ENCODE measurements at places on chromosomes 7 and 10.
A peak's percentile ranks its signal among the peaks of the same experiment; 100 is the strongest.

DNA sequence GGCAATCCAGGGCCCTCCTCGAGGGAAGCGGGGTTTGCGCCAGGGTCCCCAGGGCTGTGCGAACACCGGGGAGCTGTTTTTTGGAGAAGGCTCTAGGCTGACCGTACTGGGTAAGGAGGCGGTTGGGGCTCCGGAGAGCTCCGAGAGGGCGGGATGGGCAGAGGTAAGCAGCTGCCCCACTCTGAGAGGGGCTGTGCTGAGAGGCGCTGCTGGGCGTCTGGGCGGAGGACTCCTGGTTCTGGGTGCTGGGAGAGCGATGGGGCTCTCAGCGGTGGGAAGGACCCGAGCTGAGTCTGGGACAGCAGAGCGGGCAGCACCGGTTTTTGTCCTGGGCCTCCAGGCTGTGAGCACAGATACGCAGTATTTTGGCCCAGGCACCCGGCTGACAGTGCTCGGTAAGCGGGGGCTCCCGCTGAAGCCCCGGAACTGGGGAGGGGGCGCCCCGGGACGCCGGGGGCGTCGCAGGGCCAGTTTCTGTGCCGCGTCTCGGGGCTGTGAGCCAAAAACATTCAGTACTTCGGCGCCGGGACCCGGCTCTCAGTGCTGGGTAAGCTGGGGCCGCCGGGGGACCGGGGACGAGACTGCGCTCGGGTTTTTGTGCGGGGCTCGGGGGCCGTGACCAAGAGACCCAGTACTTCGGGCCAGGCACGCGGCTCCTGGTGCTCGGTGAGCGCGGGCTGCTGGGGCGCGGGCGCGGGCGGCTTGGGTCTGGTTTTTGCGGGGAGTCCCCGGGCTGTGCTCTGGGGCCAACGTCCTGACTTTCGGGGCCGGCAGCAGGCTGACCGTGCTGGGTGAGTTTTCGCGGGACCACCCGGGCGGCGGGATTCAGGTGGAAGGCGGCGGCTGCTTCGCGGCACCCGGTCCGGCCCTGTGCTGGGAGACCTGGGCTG is 26.0 kb downstream of the PRSS2 start:
- no peak for DNase-seq

DNA sequence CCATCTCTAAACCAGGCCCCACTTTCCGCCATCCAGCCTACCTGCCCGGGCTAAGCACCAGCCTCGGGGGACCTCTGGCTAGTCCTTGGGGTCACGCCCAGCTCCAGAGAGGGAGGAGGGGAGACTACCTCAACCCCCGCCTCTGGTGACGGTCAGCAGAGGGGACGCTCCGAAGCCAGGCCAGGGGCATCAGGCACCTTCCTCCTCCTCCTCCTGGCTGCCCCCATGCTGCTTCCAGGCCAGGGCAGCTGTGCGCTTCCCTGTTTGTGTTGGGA is 4.0 kb upstream of the SMARCD3 start:
- no peak for DNase-seq

- DNase-seq: no peak
Observed at GRCh38 chr10:53957401-53957800, 843.6 kb downstream of the PCDH15 start.

- DNase-seq: no peak
Observed at GRCh38 chr10:34151481-34151880, 663.6 kb downstream of the PARD3 start.

- DNase-seq: no peak
Observed at GRCh38 chr10:46226232-46226631, 60.6 kb upstream of the ANTXRL start.

GRCh38 chr10:52198540-52198939 is 115.5 kb upstream of the DKK1 start:
- DNase-seq: no peak

- DNase-seq: peak; percentile 52
Observed at GRCh38 chr7:85186083-85186520, 754 bp downstream of the SEMA3D start.

DNA sequence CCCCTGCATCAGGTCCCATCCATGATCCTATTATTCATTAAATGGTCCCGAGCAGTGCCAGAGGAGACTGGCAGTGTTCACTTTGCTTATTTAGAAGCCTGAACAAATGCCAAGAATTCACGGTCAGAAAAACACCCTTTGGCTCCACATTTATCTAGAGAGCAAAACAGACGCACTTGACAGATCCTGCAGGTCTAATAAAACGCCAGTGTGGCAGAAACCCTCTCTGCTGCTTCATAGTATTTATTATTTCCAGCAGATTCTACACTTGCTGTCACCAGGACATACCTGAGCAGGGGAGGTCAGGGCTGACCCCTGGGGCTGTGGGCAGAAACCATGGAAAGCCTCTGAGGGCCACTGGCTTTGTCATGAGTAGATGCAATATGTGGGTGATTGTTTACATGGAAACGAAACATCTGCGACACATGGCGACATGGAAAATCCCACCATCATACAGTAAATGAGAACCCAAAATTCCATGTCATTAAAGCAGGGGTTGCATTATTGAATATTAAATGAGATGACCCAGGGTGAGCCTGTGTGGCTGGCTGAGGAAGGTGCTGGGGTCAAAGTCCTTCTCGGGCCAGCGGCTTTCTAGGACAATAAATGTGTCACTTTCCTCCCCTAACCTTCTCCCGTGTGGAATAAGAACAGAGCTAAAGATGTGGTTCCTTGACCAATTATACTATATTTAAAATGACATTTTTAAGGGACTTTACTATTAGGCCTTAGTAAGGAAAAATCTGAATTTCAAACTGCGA is 205.9 kb upstream of the SVIL start:
- no peak for DNase-seq

- DNase-seq: no peak
Observed at GRCh38 chr10:28256776-28257175, 46.1 kb downstream of the MPP7 start.

- DNase-seq: no peak
Observed at GRCh38 chr7:73995330-73995729, 32.6 kb upstream of the ELN start.

DNA sequence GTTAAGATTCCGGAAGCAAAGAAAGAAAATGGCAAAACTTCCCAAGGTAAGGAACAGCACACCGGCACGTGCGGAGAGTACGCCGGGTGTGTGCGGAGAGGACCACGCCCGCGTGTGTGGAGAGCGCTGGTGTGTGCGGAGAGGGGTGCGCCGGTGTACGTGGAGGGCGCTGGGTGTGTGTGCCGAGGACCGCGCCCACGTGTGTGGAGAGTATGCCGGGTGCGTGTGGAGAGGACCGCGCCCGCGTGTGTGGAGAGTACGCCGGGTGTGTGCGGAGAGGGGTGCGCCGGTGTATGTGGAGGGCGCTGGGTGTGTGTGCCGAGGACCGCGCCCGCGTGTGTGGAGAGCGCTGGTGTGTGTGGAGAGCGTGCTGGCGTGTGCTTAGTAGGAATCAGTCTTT is 48.6 kb upstream of the DPYSL4 start:
- no peak for DNase-seq

GRCh38 chr7:44887293-44887692 is 2.0 kb upstream of the PURB start:
- DNase-seq: no peak

GRCh38 chr7:77284616-77285015 is 85.0 kb upstream of the FGL2 start:
- no peak for DNase-seq

- no peak for DNase-seq
Observed at GRCh38 chr7:121385800-121386179, 10.3 kb downstream of the FAM3C start.

DNA sequence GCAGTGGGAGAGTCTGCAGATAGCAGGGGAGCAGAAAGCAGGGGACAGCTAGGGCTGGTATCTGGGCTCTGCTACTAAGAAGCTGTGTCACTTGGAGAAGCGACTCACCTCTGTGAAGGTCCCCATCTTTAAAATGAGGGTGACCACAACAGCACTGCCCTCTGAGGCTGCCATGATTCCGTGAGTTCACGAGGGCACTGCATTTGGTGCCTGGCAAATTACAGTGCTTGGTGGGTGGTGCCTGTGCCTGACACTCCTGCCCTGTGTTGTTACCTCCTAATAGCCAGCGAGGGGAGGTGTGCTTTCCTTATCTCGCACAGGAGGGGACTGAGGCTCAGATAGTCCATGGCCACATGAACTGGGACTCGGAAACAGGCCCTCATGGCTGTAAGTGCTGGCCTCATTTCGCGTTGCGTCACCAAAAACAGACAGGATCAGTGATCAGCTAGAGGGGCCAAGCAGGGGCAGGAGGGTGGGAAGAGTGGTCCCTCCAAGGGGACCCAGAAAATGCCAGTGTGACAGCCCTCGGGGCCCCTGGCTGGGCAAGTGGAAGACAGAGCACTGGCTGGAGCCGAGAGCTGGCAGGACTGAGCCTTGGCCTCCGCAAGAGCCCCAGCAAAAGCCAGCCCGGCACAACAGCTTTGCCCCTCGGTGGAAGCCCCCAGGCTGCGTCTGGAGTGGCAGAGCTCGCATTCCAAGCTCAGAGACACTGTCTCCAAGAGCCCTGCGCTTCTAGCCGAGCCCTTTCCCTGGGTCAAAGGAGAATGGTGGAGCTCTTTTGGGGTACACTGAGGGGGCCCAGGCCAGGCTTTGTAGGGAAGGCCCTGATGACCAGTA is 17.3 kb upstream of the BNIP3 start:
- DNase-seq: no peak

GRCh38 chr7:45699726-45700390 is 125.7 kb downstream of the ADCY1 start:
- no peak for DNase-seq

GRCh38 chr10:15585303-15585715 is 134.4 kb downstream of the ITGA8 start:
- no peak for DNase-seq

- no peak for DNase-seq
Observed at GRCh38 chr7:37571806-37572205, 111.8 kb upstream of the GPR141 start.

GRCh38 chr7:18939771-18940592 is 177.5 kb downstream of the TWIST1 start:
- no peak for DNase-seq

DNA sequence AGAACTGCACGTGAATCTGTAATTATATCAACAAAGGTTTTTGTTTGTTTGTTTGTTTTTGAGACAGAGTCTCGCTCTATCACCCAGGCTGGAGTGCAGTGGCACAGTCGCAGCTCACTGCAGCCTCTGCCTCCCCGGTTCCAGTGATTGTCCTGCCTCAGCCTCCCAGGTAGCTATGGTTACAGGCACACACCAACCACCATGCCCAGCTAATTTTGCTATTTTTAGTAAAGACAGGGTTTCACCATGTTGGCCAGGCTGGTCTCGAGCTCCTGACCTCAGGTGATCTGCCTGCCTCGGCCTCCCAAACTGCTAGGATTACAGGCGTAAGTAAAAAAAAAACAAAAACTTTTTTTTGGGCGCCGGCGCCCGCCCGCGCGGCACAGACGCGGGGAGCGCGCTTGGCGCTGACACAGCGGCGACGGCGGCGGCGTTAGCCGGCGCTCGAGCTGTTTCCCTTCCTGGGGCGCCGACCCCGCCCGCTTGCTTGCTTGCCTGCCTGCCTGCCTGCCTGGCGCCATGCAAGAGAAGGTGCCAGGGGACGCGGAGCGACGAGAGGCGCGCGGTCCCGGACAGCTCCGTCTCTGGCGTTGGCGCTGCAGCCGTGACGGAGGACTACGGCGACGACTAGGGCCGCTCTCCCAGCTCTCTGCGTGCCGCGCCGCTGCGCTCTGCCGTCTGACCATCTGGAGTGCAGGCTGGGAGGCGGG is 171.4 kb upstream of the NUPR2 start:
- no peak for DNase-seq

DNA sequence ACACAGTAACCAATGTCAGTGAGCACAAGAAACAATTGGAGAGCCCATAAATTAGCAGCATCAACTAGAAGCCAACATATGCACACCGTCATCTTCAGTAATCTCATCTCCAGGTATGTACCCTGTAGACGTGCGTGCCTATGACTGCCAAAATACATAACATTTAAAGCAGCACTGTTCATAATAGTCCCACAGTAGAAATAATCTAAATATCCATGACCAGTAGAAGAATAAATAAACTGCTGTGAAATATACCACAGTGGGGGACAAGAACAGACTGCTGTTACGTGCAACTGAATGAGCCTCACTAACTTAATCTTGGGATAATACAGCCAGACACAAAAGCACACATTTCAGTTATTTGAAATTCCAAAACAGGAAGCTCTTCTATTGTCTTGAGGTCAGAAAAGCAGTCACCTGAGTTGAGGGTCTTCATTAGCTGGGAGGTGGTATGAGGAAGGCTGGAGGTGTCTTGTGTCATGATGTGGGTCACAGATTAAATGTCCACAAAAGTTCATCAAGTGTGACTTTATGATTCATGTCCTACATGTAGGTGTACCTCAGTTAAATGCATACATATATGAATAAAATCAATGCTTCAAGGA is 454.2 kb upstream of the AKR1E2 start:
- no peak for DNase-seq

GRCh38 chr7:483656-484355 is 35.8 kb downstream of the PDGFA start:
- DNase-seq: no peak

- DNase-seq: no peak
Observed at GRCh38 chr10:72309290-72310240, 35.8 kb downstream of the DDIT4 start.

- DNase-seq: no peak
Observed at GRCh38 chr10:44995914-44996669, 4.6 kb upstream of the ZNF22 start.

- no peak for DNase-seq
Observed at GRCh38 chr7:44755698-44756627, 7.3 kb downstream of the ZMIZ2 start.

DNA sequence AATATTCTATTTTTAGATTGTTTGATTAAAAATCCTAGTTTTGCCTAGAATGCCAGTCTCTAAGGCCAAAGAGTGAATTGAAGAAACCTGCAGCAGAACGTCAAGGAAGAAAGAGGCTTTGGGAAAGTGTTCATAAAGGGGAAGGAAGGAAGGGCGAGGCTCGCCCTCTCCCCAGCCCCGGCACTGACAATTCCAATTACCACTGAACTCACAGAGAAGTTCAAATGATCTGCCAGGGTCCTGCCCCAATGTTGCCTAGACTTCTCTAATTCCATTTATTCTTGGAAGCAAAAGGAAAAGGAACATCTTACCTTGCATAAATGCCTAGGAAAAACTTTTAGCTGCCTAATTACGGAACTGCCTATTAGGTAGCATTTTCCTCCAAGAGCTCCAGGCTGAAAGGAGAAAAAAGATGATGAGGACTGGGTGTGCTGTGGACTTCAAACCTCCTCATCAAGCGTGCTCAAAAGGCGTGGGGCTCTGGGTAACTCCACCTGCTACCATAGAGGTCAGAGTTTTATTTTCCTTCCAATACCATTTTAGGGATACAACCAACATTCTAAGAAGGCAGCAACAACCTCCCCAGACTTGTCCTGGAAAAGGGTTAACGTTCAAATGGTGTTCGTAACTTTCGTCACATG is 134.5 kb downstream of the PKD1L1 start:
- no peak for DNase-seq

All from NCI-H526 treated with DMSO at 0.1 percent for 48 hours (cell line).